ENCODE measurements at places on chromosomes 16 and 17.

GRCh38 chr17:82056729-82057621, 5.3 kb downstream of the GPS1 start:
- no peak for DNase-seq

GRCh38 chr17:77372444-77373298, 231.9 kb downstream of the SEC14L1 start:
- peak; percentile 55 for DNase-seq

DNA sequence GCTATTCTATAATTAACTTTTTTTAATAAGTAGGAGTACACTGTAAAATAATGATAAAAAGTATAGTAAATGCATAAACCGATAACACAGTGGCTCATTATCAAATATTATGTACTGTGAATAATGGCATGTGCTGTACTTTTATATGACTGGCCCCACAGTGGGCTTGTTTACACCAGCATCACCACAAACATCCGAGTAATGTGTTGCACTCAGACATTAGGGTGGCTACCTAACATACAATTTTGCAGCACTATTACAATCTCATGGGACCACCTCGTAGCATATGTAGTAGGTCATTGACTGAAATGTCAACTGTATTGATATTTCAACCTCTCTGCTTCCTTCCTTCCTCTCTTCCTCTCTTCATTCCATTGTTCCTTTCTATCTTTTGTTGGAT, 51.7 kb downstream of the TBX4 start:
- DNase-seq = no peak

DNA sequence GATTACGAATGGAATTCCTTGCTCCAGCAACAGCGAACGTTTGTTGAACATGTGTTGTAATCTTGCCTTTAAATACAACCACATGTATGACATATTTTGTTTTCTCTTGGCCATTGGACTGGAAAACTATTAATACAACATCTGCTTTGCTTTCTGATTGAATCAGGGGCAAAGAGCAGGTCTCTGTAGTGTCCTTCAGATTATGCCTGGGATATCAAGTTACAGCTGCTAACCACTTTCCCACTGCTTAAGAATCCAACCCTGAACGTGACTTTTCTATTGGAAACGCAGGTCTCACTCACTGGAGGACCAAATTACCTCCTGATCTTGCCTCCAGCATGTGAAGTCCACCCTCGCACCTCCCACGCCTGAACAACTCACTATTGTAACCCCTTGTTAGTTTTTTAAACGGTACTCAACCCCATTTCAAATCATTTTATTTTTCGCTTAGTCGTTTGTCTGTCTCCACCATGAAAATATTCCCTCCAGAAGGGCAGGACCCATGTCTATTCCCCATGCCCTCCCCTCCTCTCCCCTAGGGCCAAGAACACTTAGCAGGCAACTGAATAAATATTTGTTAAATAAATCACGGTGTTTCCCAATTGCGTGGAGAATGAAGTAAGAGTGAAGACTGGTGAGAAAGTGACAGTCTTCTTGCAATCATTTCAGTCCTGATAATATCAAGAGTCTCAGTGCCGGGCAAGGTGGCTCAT, 57.4 kb upstream of the MRTFB start:
- DNase-seq = no peak

DNA sequence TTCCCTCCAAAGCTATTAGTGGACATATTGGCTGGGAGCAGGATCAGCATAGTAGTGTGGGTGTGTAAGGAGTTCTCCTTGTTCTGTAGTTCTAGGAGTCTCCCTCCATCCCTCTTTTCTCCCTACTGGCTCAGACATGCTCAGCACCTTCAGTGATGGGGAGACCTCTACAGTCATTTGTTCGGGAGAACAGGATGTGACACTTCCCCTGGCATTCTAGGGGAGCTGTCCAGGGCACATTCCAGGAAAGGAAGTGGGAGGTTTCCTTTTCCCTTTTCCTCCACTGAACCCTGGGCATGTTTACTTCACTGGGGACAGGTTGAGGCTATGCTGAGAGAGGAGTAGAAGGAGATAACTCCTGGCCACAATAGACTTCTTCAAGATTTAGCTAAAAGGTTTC, 86.5 kb downstream of the MYH13 start:
- DNase-seq = no peak

- DNase-seq = no peak
Observed at GRCh38 chr17:8091033-8091687, 3.6 kb upstream of the ALOX12B start.

GRCh38 chr17:5615476-5615875, 31.2 kb upstream of the NLRP1 start:
- DNase-seq = no peak

DNA sequence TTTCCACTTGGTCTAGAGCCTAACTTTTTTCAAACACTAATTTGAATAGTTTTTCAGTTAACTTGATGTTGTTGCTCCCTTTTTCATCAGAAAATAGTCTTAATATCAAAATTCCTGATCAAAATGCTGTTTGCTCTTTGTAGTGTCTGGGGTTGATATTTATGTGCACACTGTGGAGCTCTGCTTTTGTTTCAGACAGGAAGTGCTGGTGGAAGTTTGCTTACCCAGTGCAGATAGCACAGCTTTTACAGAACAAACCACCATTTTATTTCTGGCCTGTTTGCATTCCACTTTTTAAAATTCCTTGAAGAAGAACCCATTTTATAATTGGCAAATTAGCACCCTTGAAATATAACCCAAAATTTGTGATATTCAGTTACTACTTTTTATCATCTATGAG, 125.4 kb downstream of the MRTFB start:
- DNase-seq = no peak

GRCh38 chr16:80337786-80338185, 203.0 kb upstream of the DYNLRB2 start:
- no peak for DNase-seq

Data from CD4-positive, alpha-beta T cell treated with Interleukin-15 for 4 hours (primary cell).